ENCODE measurements at places on chromosomes 4 and X.

DNA sequence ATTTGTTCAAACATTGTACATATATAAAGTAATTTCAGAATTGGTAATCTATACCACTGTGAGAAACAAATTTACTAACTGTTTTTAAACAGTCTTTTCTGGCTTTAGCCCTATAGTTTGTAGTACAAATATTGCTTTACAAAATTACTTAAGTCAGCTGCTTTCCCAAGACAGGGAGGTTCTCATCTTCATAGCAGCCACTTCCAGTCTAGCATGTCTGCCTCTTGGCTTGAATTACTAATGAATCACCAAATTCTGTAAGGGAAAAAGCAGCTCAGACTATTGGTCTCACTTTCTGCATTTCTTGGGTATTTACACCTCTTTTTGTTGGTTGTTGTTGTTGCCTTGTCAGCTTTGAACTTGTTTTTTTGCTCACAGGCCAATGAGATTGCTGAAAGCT is 187.2 kb downstream of the NPFFR2 start:
- DNase-seq: peak; percentile 8

- no peak for DNase-seq
Measured at GRCh38 chr4:78532046-78532445, 19.5 kb upstream of the ANXA3 start.

GRCh38 chr4:1232661-1233621 is 16.0 kb downstream of the CTBP1 start:
- DNase-seq: no peak

DNA sequence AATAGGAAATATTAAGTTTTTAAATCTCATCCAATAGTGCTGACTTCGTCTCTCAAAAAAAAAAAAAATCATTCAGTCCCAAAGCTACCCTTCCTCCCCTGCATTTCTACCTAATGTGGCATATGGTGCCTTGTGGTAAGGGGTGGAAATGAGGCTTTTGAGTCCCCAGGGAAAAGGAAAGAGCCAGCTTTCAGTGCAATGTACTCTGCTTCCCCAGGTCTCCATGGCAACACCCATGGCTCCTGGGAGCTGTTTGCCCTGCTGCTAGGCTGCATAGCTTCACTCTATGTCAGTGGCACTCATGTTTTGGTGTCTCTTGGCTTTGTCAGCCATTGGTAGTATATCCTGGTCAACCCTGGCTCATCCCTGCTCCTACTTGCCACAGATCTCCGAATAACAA is 175.9 kb downstream of the SLC39A8 start:
- DNase-seq: no peak

DNA sequence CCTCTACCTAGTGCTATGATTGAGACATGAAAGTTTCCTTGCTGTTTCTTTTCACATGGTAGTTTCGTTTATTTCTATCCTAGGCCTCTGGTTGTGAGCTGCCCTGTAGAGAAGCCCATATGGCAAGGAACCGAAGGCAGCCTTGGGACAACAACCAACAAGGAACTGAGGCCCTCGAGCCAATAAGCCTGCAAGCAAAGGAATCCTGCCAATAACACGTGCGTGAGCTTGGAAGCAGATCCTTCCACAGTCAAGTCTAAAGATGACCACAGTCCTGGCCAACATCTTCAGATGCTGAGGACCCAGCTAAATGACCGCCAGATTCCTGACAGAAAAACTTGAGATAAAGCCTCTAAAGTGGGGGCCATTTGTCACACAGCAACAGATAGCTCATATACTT is 100.4 kb upstream of the FAM9B start:
- DNase-seq: no peak

- peak; percentile 34 for DNase-seq
Measured at GRCh38 chrX:3271183-3271833, 75.1 kb downstream of the MXRA5 start.

GRCh38 chr4:13261486-13262257 is 222.5 kb downstream of the RAB28 start:
- DNase-seq: no peak

- no peak for DNase-seq
Measured at GRCh38 chr4:68272380-68272779, 26.9 kb upstream of the TMPRSS11B start.

DNA sequence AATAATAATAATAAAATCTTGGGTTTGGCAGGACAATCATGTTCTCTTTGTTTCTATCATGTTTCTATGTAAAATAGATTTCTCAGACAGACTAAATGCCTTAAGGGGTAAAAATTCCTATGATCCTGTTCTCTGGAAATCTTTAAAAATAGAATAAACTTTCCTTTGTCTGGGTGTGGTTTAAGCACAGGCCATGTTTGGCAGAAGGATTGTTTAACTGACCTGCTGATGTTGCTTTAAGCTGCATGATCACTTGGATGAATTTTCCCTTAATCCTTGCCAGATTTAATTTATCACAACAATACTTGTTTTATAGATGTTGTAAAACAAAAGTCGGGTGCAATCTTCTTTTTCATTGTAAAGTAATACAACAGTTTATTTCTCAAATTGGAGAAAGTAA is 341.7 kb upstream of the FAT1 start:
- no peak for DNase-seq

DNA sequence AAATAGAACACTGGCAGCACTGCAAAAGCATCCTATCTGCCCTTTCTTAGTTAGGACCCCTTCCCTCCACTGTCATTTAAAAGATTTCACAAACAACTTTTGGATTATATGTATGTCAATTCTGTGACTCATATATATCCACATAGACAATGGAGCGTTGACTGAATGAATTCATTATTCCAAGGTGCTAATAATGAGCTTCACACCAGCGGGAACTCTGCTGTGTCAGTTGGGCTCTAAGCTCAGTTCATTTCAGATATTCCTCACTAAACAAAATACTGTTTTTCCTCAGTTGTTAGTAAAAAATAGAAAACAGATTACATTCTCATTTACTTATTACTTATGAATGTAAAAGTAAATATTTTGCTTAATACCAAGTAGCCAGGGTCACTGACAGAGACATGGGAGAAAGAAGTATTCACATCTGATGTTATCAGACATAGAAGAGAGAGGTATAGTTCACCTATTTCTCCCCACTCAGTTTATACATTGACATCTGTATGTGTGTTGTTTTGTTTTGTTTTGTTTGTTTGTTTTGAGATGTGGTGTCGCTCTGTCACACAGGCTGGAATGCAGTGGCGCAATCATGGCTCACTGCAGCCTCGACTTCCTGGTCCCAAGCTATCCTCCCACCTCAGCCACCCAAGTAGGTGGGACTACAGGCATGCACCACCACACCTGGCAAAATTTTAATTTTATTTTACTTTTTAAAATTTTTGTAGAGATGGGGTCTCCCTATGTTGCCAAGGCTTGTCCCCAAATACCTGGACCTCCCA is 10.9 kb downstream of the NFKB1 start:
- DNase-seq: no peak

DNA sequence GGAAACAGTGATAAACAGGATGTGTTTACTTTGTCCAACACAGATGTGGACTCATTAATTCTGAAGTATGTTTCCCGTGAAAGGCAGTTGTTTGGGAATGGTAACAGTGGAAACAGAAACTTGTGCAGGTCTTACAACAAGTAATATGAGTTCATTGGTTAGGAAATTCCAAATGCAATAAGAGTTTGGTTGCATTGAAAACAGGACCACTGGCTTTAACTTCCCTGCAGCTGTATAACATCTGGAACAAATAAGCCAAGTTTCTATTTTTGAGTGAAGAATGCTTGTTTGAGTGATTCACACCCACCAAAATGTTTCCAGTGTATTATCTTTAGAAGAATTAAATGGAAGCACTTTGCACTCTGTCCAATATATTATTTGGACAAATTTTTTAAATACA is 82.4 kb upstream of the BMP3 start:
- no peak for DNase-seq

GRCh38 chrX:150767045-150767395 is 73.8 kb downstream of the MTMR1 start:
- no peak for DNase-seq

DNA sequence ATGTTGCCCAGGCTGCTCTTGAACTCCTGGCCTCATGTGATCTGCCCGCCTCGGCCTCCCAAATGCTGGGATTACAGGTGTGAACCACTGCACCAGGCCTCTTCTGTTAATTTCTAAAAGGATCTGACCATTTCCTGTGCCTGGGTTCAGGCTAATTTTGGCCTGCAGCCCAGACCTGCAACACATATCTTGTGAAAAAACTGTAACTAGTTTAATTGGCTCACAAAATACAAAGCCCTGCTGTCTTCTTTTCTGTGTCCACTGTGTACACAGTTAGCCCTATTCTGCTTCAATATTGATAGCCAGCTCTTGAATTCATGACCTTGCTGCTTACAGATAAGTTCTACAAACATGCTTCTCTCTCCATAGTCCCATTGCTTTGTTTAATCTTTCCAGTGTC is 753.5 kb downstream of the PDHA2 start:
- no peak for DNase-seq

DNA sequence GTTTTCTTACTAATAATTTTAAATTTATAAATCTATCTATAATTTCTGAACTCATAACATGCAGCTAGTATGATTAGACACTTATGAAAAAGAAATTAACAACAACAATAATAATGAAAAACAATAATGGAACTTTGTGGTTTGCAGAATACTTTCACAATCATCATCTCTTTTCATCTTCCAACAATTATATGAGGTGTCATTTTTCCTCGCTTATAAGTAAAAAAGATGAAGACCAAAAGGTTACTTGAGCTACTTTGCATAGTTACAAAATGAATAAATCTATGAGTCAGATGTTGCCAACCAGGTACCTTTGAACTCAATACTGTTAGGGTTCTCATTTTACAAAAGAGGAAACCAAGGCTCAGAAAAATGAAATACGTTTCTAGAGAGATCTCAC is 98.5 kb upstream of the ELOVL6 start:
- DNase-seq: no peak

DNA sequence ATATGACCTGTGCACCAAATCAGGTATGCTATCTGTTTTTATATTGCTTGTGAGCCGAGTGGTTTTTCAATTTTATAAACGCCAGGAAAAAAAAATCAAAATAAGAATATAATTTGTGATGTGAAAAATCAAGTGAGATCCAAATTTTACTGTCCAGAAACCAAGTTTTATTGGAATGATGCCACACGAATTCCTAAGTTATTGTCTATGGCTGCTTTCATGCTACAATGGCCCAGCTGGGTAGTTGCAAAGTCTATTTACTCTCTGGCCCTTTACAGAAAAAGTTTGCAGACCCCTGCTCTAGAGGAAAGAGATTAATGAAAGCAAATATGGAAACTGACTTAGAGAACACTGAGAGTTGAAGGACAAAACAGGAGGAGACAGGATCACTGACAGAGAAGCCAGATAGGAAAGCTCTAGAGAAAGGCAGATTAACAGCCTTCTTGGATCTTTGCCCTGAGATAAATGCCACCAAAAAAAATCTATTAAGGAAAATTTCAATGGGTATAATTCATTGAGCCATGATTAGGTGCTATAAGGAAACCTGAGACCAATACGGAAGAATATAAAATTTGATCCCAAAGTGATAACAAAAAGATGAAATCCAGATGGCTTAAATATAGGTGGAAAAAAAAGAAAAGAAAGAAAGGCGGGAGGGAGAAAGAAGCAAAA is 29.8 kb downstream of the PRSS12 start:
- no peak for DNase-seq

DNA sequence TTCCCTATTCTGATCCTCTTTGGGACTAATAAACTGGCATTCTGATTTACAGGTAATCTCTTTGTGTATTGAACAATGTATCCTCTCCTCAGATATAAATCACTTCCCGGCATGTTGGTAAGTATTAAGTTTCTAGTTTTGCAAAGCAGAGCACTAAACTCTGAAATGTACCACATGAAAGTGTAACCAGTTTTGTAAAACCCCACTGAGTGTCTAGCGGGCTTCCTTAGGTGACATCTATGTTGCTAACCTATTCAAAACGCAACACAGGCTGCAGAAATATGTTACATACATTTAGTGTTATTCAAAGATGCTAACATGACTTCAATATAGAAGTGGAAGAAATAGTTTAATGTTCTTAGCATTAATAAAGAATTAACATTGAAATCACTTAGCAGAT is 25.2 kb downstream of the DNAJB14 start:
- DNase-seq: no peak

DNA sequence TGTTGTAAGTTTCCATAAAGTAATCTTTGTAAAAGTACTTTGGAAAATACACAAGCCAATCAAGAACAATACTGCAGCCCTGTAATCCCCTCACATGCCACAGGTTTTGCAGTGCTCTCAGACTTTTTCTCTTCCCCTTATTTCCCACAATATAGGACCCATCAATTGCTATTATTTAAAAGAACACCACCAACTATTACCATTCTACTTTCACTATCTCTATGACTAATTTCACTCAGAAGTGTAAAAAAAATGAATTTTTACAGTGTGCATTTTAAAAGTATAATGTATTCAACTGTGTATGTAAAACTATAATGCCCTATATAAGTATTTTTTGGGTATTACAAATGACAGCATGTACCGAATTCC is 1.7 kb downstream of the ATP8A1 start:
- no peak for DNase-seq

GRCh38 chr4:172308078-172308477 is 494.9 kb downstream of the GALNTL6 start:
- no peak for DNase-seq

DNA sequence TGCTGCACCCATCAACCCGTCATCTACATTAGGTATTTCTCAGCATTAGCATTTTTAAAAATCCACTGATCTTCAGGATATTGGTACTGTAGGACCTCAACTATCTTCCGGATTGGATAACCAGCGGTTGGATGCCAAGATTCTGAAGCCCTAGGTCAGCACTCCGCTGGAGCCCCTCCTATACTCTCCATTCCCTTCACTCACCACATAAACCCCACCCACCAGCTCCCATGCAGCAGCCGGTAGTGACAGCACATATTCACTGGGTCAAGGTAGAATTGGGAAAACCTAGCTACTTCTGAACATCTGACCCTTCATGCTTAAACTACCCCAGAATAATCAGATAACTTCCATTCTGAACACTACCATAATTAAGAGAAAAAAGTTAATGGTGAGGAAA is 134.9 kb downstream of the CORIN start:
- no peak for DNase-seq

- no peak for DNase-seq
Measured at GRCh38 chrX:111731351-111731750, 50.4 kb downstream of the ALG13 start.

DNA sequence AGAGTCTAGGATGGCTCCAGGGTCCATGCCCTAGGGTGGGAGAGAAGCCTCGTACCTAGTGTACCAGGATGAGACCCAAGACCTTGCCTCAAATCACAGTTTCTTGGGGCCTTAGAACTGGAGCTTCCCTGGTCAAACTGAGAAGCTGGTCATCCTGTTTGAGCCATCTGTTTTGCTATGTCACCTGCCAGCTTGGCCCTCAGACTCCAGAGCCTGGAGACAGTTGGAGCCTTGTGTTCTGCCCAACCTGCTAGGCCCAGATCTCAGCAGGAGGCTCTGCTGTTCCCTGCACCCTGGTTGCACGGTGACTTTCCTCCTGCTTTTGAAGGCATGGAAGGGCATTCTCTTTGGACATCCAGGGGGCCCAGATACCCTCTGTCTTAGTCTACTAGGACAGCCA is 206.3 kb upstream of the ATP6AP2 start:
- DNase-seq: no peak

DNA sequence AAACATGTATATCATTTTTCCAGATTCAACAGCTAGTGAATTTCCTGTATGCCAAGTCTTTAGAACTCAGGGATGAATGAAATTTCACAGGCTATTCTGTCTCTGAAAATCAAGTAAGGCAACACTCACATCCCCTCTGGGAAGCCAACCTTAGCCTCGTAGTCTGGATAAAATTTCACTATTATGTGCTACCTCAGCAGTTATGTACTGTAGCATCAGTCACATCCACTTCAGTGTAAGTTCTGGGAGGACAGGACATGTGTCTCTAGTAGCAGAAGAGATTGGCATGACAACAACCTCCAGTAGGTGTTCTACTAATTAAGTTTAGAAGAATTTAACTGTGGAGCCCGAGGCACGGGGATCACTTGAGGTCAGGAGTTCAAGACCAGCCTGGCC is 42.4 kb upstream of the HS3ST1 start:
- DNase-seq: no peak
